SK-N-SH treated with all-trans-retinoic acid at 6 μM for 48 hours (cell line): ENCODE measurements at places on chromosomes 12 and 14.
A peak's percentile ranks its signal among the peaks of the same experiment; 100 is the strongest.

- no peak for ATAC-seq
Measured at GRCh38 chr12:67515679-67516340, 132.7 kb upstream of the DYRK2 start.

DNA sequence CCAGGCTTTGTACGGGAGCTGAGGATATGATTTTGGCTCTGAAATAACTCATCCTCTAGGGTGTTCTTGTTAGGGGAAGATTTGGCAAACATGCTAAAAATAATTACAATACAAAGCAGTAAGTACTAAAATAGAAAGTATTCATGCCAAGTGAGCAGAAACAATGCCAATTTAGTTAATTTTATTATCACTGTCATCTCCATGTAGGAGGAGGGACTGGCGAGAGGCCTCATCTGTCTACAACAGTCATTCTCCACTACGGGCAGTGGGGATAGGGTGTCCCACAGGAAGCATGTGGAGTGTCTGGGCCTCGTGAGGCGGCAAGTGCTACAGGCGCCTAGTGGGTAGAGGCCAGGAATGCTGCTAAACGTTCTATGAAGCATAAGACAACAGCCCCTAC, 3.3 kb downstream of the ISM2 start:
- no peak for ATAC-seq

DNA sequence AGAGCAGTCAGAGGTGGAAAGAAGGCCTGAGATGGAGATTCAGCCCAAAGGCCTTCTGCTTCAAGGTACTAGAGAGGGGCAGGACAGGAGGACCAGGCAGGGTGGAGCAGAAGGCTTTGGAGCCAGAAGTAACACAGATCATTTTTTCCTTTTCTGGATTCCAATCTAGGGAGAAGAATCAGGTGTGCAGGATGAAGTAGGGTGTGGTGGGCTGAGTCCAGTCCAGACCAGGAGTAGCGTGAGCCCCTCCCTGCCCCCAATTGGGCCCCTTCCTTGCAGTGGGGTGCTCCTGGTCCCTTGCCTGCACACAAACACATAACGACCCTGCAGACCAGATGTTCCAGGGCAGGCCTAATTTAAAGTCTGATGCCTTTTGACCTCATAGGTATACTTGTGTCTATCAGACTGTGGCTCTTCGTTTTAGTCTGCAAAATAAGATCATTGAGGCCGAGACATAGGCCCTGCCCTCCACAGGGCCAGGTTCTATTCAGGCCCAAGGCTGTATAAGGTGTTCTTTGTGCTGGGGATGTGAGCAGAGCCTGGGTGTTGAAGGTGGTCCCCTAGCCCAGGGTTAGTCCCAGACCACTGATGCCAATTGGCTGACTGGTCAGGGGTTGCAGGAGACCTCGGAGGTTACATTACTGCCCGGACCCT, 1.0 kb upstream of the NYNRIN start:
- no peak for ATAC-seq

- ATAC-seq = peak; percentile 82
Measured at GRCh38 chr12:88993651-88994050, 358.6 kb downstream of the DUSP6 start.

DNA sequence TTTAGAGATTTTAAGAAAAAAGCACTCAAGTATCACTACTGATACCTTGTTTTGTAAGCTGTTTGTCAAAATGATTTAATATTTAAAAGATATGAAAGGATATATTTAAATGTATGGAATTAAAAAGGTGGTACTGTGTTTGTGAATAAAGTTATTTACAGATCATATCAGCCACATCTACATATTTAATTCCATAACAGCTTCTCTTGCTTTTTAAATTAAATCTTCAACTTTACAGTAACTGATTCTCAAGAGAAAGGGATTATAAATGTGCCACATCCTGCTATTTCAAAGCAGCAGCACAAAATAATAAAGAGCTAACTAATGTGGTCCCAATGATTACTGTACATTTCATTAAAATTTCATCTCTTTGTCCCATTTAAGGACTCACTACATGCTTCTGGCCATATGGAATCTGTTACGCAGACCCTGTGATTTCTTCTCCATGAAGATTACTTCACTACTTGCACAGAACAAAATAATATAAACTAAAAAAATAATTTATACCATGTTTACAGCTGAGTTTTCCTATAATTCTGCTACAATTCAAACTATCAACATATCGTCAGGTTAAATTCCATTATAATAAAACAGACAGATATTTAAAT, 117.8 kb downstream of the MED13L start:
- ATAC-seq = peak; percentile 34; the same call in 1 of the 3 replicates

- ATAC-seq = no peak
Measured at GRCh38 chr12:109744026-109744425, 30.4 kb downstream of the FAM222A start.

GRCh38 chr12:31519511-31519910, 71.4 kb downstream of the DENND5B start:
- no peak for ATAC-seq

DNA sequence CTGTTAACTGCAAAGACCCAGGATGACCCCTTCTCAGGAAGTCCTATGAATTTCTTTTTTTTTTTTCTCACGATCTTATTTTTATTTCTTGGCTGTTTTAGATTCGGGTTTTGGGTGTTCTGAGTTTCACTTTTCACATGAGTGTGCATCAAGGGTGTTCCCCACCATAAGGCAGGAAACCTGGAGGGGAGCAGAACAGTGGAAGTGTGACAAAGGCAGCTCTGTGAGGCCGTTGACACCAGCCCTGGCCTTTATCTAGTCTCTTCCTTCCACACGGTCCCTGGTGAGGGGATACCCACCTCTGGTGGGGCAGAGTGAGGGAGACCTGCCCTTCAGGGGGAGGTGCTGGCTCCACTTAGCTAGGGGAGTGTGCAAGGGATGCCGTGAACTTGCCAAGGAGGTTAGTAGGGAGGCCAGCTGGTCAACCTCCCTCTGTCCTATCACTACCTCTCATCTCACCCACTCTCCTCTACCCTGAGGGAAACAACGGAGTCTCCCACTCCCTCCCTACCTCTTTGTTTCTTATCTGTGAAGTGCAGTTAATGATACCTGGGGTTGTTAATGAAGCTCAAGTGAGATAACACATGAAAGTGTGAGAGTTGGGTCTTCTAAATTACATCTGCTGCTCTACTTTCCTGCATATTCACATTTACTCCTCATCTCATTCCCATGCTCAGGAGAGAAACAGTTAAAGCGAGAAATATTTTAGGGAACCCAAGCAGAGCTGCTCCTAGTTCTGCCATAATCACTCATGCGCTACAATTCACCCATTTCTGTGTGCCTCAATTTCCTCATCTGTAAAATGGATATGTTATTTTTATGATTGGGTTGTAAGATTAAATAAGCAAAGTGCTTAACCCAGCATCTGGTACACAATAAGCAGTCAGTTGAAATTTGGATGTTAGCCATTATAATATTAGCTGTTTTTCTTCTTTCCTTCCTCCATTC, 4.4 kb upstream of the GALNT6 start:
- ATAC-seq = no peak

DNA sequence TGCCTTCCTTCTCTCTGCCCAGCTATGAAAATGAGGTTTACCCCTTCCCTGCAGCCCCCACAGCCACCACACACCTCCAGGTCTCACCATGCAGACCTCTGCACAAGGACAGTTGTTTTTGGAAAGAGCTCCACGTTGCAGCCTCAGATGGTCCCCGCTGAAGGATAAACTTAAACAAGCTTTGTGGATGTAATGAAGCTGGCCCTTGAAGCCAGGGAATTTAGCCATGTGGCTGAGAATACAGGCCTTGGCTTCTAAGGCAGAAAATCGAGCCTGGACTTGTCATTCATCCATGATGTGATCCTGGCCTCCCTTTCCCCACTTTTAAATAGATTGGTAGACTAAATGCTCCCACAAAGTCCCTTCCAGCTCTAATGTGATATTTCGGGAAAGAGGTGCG, 79.4 kb downstream of the TBX3 start:
- no peak for ATAC-seq

- no peak for ATAC-seq
Measured at GRCh38 chr12:84641940-84642545, 270.6 kb downstream of the SLC6A15 start.

GRCh38 chr12:67789266-67789665, 140.7 kb downstream of the DYRK2 start:
- no peak for ATAC-seq

DNA sequence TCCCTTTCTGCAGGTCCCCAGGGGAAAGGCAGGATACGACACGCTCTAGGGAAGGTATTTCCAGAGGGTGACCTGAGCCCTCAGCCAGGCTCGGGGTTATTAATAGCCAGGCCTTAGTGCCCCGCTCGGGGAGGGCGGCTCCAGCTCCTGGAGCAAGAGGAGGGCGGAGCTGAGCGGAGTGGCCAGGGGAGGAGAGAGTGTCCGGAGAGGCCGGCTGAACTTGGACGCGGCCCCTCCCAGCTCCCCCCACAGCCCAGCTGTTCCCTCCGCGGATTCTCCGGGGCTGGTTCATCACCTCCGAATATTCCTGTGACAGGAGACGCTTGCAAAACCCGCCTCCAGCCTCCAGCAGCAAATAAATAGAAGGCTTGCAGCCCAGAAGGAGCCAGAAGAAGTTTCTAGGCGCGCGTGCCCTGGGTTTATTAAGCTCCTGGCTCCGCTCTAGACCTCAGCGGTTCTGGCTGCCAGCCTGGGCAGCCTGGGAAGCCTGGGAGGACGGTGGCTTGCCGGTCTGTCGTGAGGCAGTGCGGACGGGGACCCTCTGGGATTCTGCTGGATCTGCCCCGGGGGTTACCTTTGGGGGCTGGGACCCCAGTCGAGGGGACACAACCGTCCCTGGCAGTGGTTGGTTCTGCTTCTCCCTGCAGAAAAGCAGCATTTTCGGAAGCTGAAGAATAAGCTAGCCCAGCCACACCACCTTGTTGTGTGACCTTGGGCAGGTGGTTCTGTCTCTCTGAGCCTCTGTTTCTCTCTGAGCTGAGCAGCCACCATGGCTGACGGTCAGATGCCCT, at the start of gene HSPB8:
HSPB8 (plus strand) TSS at position 388 of the 791 bp plus-strand sequence; CDS start at position 770, 382 bp downstream.
- ATAC-seq = peak; percentile 85
